ENCODE measurements at places on chromosomes 6 and 20.

- no peak for DNase-seq
These were observed 191.8 kb upstream of the MAN1A1 start for GRCh38 chr6:119541132-119541905.

GRCh38 chr20:36601540-36601939 lies 4.0 kb upstream of the RAB5IF start:
- DNase-seq = no peak

DNA sequence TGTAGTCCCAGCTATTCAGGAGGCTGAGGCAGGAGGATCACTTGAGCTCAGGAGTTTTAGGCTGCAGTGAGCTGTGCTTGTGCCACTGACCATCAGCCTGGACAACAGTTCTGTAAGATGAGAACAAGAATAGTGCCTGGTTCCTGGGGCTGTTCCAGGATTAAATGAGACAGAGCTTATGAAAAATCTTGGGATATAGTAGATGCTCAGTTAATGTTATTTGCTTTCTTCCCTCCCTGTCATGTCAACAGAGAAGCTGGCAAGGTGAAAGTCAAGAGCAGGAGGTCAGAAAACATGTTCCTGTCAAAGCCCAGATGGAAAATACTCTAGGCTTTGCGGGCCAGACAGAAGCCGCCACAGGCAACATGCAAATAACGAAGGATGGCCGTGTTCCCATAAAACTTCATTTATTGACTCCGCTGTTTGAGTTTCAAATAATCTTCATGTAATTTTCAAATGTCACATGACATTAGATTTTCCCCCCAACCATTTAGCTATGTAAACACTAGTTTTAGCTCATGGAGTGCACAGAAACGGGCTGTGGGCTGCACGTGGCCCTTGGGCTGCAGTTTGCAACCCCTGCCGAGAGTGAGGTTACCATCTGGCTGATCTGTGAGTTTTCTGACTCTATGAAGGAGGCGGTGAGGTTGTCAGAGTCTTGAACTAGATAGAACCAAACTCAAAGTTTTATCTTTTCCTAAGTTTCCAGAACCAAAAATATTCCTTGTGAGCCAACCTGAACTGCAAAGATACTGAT lies 63.4 kb upstream of the PMEPA1 start:
- DNase-seq = no peak

GRCh38 chr6:87407901-87408720 lies at the start of gene CFAP206:
CFAP206 (plus strand) TSS chr6:87407972; CDS start chr6:87409840, 1,868 bp downstream.
- peak; percentile 62 for DNase-seq

DNA sequence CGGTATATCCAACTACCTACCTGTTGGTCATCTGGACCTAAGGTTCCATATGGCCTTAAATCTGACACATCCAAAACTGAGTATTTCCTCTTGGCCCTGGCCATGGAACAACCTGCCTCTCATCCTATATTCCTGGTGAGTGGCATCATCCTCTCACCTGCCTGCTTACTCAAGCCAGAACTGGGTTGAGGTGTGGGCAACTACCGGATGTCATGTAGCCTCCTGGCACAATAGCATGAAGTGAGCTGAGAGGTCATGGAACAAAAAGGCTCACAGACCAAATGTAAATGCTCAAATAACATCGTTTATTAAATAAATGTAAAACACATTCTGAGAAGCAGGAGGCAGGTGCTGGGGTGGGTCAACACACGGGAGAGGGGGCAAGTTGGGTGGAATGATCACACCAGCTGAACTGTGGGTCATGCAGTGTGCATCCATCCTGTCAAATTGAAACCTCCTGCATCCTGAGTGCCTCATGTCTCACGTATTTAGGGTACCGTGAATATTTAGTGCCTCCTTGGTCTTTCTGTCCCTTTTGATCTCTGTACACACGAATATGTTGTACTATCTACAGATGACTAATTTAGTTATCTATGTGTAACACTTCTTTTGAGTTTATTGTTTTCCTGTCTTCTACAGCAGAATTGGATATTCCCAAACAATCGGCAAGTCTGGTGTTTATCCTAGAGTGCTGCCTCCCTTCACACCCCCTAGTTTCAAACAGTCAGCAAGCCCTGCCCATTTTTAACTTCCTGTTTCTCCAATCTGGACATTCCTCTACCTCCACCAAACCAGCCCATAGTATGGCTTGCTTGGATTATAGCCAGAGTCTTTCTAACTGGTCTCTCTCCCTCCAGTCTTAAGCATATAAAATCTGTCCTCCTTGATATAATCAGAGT lies 7.9 kb upstream of the POU5F1 start:
- no peak for DNase-seq

DNA sequence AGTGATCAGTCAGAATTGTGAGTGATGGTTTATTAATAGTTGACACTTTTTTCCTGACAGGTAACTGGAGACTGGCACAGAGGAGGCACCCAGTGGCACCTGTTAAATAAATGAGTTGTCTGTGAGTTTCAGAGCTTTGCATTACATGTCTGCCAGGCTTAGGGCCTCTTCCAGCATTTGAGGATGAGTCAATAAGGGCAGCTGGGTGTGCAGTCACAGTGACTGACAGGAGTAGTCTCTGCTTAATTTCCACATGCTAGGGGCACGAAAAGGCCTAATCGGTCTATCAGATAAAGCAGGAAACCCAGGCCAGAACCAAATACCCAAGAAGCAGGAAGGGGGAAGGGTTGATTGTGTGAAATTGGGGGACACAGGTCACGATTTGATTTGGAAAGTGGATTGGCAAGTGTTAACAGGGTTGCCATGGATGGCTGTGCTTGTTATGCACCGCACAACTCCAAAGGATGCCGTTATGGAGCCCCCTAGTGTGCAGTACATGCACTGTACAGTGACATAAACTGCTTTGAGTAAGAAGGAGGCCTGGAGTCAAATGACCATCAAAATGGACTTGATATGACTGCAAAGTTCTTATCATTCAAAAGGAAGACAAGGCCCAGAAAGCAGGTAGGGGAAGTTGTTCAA lies 111.9 kb upstream of the GGTLC1 start:
- peak; percentile 29 for DNase-seq

- DNase-seq = no peak
These were observed 4.7 kb downstream of the NKX2-2 start for GRCh38 chr20:21509079-21509596.

GRCh38 chr6:27280064-27280539 lies 32.0 kb downstream of the POM121L2 start:
- no peak for DNase-seq

- no peak for DNase-seq
These were observed 16.7 kb upstream of the VNN1 start for GRCh38 chr6:132730560-132730959.

GRCh38 chr20:45547206-45547770 lies at the start of gene EPPIN:
EPPIN (minus strand) TSS chr20:45547401; CDS start chr20:45547357, 44 bp downstream.
- no peak for DNase-seq

All from activated CD8-positive, alpha-beta memory T cell treated with anti-CD3 and anti-CD28 coated beads for 1 hour (primary cell).